ENCODE measurements at places on chromosomes 12 and 14.
A peak's percentile ranks its signal among the peaks of the same experiment; 100 is the strongest.

DNA sequence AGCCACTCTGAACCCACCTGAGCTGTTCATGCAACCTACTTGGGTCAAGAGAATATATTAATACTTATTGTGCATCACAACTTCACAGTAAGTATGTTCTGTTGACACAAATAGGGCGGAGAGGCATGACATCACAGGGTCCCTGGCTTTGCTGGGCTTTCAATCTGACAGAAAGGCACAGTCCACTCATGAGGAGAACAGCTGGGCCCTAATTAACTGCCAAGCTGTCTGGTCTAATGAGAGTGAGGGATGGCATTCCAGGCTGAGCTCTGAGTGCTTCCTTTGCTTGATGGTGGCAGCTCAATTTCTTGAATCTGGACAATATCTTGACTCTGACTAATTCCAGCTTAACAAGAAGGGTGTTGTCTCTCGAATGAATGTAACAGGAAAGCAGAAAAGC is 2.0 kb downstream of the EFCAB11 start:
- no peak for DNase-seq

GRCh38 chr14:105275267-105275946 is 25.4 kb downstream of the BRF1 start:
- no peak for DNase-seq

- no peak for DNase-seq
Observed at GRCh38 chr14:23183158-23183470, 346 bp downstream of the SLC7A8 start.

DNA sequence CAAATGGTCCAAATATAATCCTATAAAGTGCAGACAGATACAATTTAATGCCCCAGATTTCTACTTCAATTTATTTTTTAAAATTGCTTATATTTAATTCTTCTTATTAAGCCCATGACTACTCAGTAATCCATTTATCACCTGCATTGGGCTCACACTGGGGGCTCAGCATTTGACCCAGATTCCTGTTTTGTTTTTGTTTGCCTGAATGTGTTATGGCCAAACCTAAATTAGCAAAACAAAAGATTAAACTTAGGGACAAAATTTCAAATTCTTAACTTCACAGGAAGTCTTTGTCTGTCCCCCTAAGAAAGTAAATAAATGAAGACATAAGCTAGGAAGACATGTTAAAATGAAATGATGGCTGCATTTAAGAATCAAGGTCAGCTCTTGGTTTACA is 322.3 kb downstream of the RMST start:
- DNase-seq, result no peak

DNA sequence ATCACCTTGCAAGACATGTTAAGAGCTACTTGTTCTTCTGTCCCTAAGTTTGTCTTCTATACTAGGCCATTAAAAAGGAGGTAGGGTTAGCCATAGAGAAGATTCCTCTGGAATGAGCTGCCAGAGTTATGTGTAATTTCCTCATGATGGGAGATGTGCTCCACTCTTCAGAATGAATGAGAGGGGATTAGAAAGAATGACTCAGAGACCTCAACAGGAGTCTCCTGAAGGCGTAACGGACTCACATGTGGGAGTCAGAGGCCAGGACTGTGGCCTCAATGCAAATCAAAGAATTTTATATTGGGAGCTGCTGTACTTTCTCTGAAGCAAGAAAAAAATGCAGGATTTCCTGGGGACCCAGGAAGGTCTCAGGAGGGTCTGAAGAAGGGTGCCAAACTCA is 87.8 kb upstream of the ATXN7L3B start:
- DNase-seq, result no peak

DNA sequence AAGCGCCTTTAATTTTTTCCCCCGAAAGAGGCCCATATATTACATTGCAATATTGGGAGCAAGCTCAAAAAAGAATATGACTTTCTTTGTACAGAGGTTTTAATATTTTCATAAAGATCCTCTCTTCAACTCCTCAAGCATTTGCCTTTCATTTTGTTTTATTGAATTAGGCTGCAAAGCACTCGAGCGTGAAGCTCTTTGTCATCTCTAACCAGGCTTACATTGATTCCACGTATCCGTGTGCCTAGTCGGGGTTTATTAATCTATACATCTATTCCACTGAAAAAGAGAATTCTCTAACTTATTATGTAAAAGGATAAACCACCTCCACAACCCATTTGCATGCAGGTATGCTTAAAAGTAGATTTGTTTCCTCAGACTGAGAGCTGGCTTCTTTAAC is 234.8 kb upstream of the TMPO start:
- no peak for DNase-seq

DNA sequence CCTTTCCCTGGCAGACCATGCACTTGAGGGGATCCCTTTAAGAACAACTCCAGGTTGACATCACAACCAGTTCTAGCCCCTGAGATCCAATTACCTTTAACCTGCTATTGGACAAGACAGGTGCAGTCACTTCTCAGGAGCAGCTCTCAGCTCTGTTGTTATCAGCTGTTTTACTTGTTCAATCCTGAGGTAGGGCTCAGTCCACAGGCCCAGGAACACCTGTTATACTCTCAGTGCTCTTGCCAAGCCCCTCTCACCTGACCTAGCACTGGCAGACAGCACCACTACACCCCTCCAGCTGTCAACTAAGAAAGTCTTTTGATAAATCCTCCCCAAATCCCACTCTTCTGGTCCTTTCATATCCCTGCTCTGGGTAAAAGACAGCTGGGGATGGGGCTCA is 163.9 kb upstream of the TMTC2 start:
- DNase-seq, result no peak

- DNase-seq, result no peak
Observed at GRCh38 chr12:133204264-133204603, 22.9 kb downstream of the ZNF268 start.

- DNase-seq, result no peak
Observed at GRCh38 chr14:49306152-49306751, 279.9 kb downstream of the RPS29 start.

DNA sequence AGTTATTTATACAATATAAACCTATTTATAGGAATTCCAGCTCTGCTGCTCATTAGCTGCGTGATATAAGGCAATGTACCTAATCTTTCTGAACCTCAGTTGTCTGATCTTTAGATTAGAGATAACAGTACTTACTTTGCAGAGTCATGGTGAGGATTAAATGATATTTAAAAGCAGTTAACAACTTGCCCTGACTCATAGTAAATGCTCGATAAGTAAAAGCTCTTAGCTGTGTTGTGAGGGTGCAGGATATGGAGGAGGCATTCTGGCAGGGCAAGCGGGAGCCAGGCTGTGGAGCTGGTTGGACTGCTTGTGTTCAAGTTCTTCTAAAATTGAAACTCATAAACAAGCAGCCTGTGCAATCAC is 140.0 kb upstream of the PRICKLE1 start:
- no peak for DNase-seq

DNA sequence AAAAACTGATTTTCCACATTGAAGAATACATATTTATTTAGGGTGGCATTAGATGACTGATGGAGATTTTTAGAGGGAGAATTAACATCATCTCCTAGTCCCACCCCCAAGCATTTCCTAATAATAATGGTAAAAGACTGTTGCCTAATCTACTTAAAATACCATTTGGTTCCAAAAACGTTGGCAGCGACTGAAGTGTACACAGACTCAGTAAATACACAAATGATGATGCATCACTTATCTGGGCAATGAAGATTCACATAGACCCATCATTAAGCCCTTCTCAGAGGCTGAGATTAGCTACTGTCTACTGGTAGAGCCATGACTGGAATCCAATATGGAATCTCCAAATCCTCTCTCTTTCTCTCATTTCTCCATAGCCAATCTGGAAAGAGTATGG is 18.2 kb downstream of the RTN1 start:
- no peak for DNase-seq

DNA sequence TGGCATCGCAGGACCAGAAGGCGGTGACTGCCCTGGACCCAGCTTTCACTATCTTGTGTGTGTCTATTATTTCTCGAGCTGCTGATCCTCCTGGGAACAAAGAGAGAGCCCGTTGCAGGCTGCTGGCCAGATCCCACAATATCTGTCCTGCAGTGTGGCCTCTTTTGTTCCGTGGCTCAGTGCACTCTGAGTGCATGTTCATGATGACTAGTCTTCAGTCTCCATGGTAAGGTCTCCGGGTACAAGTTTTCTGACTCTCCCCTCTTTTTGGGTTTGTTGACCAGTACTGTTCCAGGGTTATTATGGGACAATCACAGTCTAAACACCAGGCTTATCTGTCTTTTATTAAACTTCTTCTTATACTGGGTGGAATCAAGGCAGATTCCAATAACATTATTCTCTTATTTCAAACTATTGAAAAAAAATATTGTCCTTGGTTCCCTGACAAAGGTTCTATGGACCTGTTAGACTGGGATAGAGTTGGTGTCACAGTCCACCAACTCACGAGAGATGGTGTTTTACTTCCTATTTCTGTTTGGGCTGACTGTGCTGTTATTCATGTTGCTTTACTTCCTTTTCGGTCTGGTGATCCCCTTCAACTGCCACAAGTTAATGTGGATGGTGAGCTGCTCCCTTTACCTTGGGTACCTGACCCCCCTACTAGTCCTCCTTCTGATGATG is 192.9 kb upstream of the ALG10B start:
- no peak for DNase-seq

DNA sequence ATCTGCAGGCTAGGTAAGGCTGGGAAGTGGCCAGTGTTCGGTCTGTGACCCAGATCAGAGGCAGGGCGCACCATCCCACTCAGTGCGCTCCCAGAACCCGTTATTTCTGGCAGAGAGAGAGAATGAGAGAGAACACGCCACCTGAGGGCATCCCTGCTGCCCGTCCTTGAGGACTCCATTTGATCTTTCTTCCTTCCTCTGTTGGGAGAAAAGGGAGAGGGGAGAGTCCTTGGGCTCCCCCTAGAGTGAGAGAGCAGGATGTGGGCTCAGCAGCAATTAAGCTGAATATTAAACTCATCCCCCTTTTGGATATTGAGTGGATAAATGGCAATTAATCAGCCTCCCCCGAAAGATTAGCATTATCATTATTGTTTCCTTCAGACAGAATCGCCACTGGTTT is 70.6 kb downstream of the IFT43 start:
- no peak for DNase-seq

- no peak for DNase-seq
Observed at GRCh38 chr12:113302886-113303640, 31.8 kb downstream of the SLC8B1 start.

DNA sequence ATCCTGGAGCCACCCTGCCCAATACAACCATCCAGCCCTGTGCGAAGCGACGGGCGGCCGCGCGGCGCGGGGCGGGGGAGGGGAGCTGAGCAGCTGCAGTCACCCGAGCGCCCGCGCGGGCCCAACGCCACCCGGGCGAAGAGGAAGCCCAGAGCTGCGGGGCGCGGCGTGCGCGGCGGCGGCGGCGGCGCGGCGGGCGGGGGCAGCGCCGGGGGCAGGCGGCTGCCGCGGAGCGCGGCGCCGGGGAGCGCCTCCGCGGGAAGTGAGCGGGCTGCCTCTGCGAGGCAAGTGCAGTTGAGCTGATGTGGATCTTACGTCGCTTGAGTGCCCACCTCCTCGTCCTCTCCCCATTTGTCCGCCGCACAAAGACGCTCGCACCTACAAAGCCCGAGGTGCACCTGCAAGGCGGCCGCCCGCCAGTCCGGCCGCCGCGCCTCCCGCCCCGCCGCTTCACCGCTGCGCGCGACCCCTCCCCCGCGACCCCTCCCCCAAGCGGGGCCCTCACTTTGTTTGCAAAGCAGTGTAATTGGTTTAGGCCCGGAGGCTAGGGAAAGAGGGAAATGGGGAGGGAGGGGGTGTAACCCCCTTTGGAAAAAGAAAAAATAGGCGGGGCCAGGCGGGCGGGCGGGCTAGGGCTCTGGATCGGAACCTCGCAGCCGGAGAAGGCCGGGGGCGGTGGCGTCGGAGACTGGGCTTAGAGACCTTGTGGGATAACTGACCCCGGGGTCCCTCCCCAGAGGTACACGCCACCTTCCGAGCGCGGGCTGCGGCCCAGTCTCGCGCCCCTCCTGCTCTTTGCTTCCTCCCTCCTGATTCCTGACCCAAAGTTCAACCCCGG is at the start of the genes FOXA1 and TTC6:
Gene FOXA1, minus strand, starts transcription at position 279 of the 838 bp plus-strand sequence. Its CDS starts 277 bp downstream, at position 2.
Gene TTC6, plus strand, starts transcription at position 659 of the 838 bp plus-strand sequence. CDS start 26,436 bp downstream, outside the sequence.
- DNase-seq, result no peak

DNA sequence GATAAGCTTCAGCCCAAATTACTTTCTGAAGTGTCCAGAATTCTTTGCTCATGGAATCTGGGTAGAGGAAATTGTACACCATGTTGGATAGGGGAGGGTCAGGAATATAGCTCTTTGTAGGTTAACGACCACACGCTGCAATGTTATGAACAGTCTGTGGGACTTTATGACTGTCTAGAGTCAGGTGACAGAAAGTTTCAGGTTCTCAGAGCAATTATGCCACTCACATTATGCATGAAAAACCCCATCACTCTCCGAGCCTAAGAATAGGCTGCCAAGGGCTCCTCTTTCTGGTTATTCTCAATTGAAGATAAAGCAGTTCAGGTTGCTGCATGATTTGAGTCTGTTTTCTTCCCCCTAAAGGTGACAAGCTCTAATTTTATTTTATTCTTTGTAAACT is 430.9 kb downstream of the ATP23 start:
- no peak for DNase-seq

DNA sequence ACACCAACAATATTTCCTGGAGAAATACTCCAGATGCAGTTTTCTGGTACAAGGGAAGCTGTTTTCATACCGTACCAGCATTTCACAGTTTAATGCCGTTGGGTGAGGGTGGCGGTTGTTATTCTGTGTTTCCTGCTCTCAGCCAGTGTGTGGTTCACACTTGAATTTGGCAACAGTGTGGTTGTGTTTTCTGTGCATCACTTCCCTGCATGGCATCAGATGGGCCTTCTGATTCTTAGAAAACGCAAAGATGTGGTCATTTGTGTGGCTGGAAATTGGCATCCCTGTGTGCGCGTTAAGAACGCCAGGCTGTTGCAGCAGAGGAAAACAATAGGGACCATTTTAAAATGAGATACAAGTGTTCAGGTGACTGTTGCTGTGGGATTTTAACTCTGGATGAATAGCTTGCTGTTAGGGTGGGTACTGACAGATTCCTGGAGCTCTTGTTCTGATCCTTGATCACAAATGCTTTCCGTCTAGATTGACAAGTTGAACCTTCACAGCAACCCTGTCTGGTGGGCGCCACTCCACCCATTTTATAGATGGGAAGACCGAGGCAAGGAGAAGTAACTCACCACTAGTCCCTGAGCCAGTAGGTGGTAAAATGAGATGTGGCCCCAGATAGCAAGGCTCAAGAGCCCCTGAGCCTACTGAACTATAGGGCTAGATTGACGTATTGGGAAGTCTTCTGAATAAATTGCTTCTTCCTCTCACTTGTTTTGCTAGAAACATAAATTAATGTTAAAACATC is 231.2 kb downstream of the CHST11 start:
- DNase-seq, result peak; percentile 12

- DNase-seq, result no peak
Observed at GRCh38 chr12:113418213-113418879, 3.8 kb upstream of the SDSL start.

GRCh38 chr14:75831455-75831854 is 150.3 kb downstream of the TGFB3 start:
- DNase-seq, result peak; percentile 25

DNA sequence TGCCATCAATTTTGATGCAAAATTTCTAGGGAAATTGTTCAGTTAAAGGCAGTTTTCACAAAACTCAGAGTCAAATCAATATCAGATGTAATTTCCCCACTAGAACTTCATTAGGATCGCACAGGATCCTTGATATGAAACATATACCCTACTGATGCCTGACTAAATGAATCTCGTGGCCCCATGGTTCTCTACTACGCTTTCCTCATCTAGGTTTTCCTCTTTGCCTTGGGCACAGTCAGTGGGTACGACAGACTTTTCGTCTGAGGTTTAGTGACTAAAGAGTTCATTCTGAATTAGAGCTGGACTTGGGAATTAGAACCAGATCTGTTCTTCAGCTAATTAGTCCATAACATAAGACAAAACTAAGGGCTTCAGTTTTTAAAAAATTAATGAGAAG is 42.5 kb upstream of the GNPNAT1 start:
- DNase-seq, result no peak
